ENCODE measurements at places on chromosomes 6 and 20. TPM values are rescaled to one million over a fixed set of nuclear protein-coding genes. Genes with fewer than 3 reads are reported as not detected.

Gene IDH3B
- total RNA-seq: 57.0 TPM

Gene UNC5CL
- 0.12 TPM for total RNA-seq

Gene PRDM13
- not detected for total RNA-seq

Gene SNAI1
- total RNA-seq: 3.1 TPM

Gene CCHCR1
- total RNA-seq: 15.7 TPM

Gene ERVFRD-1
- total RNA-seq: not detected

Gene PBOV1
- total RNA-seq: not detected

Gene CRISP2
- total RNA-seq: not detected

Gene C6orf132
- total RNA-seq: 2.6 TPM

Gene DOK5
- 21.3 TPM for total RNA-seq

Gene ZNF311
- total RNA-seq: 1.6 TPM

Gene WFDC12
- not detected for total RNA-seq

Gene WFDC2
- not detected for total RNA-seq

Gene IYD
- total RNA-seq: not detected

Gene TBP
- total RNA-seq: 15.8 TPM

Gene HCRTR2
- total RNA-seq: not detected

Gene CCNC
- 68.2 TPM for total RNA-seq

Gene NNAT
- total RNA-seq: 1.8 TPM

Gene FLRT3
- total RNA-seq: 2.8 TPM

Gene SFTA2
- not detected for total RNA-seq

Gene GNRH2
- total RNA-seq: not detected

Measured in hair follicle dermal papilla cell (primary cell).